ENCODE measurements at places on chromosomes 12 and 14.

DNA sequence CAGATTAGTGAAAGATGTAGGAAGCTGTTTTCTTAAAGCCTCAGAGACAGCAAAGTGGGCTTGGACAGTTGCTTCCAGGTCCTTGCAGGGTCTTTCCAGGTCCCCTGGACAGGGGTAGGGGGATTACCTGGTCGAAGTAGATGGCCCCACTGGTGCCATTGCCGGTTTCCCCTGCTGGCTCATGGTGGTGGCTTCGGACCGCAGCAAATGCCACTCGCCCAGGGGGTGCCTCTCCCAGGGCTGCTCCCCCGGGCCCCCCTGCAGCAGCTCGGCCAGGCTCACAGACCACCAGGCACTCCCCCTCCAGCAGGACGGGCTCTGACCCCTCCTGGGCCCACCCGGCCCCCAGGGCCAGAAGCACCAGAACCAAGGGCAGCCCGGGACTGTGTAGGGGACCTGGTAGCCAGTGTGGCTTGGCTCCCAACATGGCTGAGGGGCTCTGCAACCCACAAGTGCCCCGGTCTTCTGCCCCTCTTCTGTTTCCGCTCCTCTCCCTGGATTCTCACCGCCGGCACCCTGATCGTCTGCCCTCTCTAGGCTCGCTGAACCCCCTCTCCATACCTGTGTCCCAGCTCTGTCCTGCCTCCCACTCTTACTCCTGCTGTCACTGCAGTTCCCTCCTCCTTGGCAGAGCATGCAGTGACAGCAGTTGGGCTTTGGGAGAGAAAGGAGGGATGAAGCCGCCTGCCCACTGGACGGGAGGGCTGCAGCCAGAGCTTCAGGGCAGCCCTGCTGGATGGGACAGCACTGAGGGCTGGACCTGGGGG is 657 bp downstream of the CBLN3 start:
- DNase-seq: no peak

DNA sequence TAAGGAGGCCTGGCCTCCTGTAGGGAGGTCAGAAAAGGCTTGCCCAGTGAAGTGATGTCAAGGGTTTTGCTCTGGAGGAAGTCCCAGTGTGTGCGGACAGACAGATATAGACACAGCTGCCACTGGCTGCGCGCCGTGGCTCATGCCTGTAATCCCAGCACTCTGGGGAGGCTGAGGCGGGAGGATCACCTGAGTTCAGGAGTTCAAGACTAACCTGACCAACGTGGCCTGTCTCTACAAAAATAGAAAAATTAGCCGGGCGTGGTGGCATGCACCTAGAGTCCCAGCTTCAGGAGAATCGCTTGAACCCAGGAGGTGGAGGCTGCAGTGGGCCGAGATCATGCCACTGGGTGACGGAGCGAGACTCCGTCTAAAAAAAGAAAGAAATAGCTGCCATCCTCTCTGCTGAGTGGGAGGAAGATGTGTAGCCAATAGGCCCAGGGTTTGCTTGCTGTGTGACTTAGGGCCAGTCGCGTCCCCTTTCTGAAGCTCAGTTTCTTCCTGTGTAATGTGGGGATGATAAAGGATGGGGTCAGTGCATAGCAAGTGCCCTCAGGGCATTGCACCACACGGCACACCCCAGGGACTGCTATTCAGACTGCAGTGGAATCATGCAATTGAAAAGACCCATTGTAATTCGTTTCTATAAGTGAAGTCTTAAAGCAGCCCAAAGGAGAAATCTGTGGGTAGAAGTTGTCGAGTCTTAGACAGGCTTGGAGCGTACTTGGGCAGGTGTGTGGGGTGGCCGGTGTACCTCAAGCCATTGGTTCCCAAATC is 18.7 kb upstream of the MLEC start:
- DNase-seq: no peak

DNA sequence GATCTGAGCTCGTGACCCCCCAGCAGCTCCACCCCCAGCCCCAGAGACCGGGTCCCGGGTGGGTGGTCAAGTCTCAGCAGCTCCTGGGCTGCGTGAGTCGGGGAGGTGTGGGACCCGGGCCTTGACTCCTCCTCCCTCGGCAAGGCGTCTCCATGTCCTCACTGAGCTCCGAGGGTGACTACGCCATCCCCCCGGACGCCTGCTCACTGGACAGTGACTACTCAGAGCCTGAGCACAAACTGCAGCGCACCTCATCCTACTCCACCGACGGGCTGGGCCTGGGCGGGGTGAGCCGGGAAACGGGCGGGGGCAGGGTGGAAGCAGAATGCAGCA is 28.1 kb downstream of the PIGH start:
- DNase-seq: no peak

DNA sequence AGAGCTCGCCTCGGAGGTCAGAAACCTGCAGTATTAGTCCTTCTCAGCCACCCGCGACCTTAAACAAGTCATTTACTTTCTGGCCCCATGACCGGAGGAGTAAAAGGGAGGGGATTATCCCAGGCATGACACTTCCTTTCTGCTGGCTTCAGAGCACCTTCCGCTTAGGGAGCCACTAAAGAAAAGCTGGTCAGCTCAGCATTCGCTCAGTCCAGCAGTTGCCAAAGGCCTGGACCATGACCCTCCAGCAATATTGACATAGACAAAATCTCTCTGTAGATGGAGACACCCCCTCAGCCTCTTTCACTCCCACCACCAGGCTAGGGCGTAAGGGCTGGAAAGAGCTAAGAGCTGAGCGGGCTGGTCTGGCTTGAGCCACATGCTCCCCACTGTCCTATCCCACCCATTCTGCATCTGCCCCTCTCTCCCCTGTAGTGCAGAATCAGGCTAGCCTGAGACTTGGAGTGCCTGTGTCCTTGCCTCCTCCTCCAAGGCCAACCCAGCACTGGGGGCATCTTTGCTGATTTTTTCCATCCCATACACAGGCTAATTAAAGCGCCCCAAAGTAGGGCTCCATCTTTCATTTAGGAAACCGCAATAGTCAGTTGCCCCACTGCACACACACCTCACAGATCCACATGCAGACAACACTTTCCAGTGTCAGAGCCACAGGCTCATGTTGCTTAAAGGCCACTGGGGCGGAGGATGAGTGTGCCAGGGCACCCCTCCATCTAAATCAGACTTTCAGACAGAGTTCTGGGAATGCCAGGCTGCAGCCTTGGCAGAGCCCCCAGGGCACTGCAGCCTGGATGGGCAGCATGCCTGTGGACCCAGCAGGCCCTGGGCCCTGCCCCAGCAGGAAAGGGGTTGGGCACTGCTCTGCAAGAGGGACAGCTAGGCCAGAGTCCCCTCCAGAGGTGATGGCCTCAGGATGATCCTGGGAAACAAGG is 4.0 kb upstream of the CPNE6 start:
- no peak for DNase-seq

- no peak for DNase-seq
These were observed 92.5 kb upstream of the EIF5 start for GRCh38 chr14:103241531-103241930.

DNA sequence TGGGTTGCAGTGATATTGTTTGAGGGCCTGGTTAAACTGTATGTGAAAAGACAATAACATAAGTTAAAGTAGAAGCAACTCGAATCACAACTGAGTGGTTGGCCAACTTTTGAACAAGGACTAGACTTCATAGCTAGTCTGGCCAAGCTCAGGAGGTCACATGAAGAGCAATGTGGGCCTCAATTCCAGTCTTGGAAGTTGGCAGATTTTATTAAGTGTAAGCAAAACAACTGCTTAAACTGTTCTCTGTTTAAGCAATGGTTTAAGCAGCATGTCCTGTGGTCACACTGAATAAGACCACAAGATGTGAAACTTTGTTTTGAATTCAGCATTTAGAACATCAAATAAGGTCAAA is 100.4 kb downstream of the TMTC3 start:
- no peak for DNase-seq

DNA sequence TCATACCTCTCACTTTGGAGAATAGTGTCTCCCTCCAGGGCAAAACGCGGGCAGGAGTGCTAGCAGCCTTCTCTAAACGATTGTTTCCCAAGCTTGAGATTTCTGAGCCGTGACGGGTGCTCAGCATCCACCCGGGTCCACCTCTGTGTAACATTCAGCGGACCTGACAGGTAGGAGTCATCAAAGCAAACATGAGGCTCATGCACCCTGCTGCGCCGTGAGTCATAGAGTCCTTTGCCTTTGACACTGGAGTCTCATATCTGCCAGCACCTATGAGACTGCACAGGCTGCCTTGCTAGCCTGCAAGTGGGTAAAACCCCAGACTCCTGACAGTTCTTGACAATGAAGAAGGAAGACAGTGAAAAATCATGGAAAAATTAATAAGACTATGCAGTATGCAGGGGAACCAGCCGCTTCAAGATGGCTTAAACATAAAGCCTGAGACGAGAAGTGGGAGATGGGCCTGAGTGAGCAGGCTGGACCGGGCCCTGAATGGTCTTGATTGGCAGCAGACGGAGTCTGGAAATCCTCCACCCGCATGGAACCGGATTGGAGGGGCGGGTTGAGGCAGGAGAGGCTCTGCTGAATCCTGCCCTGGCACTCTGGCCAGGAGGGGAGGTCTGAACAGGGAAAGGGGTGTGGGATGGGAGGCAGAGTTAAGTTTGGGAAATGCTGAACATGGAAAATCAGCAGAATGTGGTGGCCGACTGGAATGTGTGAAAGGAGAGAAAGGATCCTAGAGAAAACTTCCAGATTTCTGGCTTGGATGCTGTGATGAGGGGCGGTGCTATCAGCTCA is 54.2 kb downstream of the LGMN start:
- no peak for DNase-seq

DNA sequence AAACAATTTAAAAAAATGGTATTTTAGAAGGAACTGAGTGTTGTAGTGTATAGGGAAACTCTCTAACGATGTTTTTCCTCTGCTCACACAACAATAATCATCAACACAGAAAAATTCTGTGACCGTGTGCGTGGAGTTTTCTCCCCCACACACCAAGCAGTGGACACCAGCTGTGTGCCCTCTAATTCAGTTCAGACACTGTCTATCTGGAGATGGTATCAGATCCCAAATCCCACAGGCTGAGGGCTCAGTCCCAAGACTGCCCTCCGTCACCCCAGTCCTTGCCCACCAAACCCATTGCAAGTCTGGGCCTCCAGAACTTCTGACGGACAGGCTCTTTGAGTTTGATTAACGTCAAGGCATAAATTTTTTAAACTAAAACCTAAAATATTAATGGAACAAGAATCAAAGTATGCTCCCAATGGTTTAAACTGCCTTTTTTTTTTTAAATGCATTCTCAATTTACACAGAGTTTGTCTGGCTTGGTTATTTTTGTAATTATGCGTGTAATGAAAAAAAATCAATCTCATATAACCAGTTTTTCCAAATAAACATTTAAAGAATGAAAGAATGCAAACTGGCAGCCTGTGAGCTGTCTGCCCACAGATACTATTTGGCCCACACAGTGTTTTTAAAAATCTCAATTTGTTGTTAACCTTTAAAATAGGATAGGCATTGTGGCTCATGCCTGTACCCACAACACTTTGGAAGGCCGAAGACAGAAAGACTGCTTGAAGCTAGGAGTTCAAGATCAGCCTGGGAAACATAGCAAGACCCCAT is 19.2 kb downstream of the BLTP3B start:
- no peak for DNase-seq

DNA sequence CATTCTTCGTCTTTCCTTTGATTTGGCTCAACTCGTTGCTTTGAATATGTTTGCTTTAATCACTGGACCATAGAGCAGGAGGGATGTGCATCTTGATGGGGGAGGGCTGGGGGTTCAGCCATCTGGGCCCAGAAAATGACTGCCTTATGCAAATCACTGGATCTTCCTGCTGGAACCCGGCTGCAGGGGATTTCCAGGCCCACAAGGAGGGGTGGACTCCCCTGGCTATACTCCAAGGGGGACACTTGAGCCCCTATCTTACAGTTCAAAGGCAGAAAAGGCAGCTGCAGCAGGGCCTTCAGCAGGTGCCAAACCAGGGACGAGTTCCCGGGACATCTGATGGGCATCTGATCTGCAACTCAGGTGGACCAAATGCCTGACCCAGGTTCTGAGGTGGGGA is 122.5 kb downstream of the DICER1 start:
- DNase-seq: no peak

DNA sequence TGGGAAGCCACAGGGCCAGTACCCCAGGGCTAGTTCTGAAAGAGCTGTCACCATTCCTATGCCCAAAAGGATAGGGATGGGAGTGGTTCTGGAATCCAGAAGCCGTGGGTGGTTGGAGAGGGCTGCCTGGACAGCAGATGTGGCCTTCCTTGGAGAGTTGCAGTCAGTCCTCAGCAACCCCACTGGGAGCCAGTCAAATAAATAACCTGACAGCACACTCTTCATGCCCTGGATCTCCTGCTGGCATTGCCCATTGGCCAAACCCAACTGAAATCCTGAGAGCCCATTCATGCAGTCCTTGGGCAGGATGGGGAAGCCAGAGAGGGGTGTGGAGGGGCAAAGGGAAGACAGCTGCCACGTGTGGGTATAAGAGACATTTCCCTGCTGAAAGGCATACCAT is 128.2 kb downstream of the PTPN11 start:
- no peak for DNase-seq

GRCh38 chr12:113242026-113242418 is 20.8 kb downstream of the TPCN1 start:
- DNase-seq: no peak
